ENCODE measurements at places on chromosomes 3 and 15. TPM values are rescaled to one million over a fixed set of nuclear protein-coding genes. Genes with fewer than 3 reads are reported as not detected.

The DPPA2 gene
- total RNA-seq, result not detected

The BLOC1S6 gene
- 75.2 TPM for total RNA-seq

The CA12 gene
- 7.3 TPM for total RNA-seq

The RCCD1 gene
- total RNA-seq, result 5.9 TPM

The CPLX3 gene
- total RNA-seq, result not detected

The SH2D7 gene
- not detected for total RNA-seq

The CCDC33 gene
- total RNA-seq, result 4.0 TPM

The DRD3 gene
- total RNA-seq, result not detected

The MAGEL2 gene
- total RNA-seq, result under 0.01 TPM

The C3orf22 gene
- not detected for total RNA-seq

The GPR27 gene
- total RNA-seq, result not detected

The BCL2A1 gene
- 1.3 TPM for total RNA-seq

The VIPR1 gene
- 2.0 TPM for total RNA-seq

The CYP8B1 gene
- not detected for total RNA-seq

The P2RY12 gene
- not detected for total RNA-seq

The CPNE9 gene
- total RNA-seq, result not detected

The SRGAP3 gene
- 0.43 TPM for total RNA-seq

The C3orf85 gene
- total RNA-seq, result not detected

The LXN gene
- 32.6 TPM for total RNA-seq

The EHHADH gene
- total RNA-seq, result 1.1 TPM

The TNNC1 gene
- not detected for total RNA-seq

The AMOTL2 gene
- total RNA-seq, result 87.1 TPM

The VEPH1 gene
- total RNA-seq, result 131 TPM

The MAP3K13 gene
- 10.1 TPM for total RNA-seq

The CFAP20DC gene
- 2.0 TPM for total RNA-seq
